ENCODE measurements at places on chromosomes 5 and 9. TPM values are rescaled to one million over a fixed set of nuclear protein-coding genes. Genes with fewer than 3 reads are reported as not detected.

DNA sequence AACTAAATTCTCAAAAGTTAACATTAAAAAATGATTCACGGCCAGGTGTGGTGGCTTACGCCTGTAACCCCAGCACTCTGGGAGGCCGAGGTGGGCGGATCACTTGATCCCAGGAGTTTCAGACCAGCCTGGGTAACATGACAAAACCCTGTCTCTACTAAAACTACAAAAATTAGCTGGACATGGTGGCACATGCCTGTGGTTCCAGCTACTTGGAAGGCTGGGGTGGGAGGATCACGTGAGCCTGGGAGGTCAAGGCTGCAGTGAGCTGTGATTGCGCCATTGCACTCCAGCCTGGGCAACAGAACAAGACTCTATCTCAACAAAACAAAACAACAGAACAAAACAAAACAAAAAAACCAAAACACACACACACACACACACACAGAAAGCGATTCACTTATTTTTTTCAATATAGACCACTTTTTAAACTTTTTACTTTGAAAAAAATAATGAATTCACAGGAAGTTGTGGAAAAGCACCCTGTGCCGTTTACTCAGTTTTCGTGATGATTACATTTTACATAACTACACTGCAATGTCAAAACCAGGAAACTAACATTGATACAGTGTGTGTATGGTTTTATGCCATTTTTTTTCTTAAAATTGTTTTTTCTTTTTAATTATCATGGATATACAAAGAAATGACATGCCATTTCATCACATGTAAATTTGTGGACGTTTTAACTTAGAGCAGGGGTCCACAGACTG, 73.7 kb downstream of the TENT4A start:
- H3K27ac ChIP-seq = no peak overlapping the region
- peaks cover 68% of the 10 kb centered on the region for H3K27me3 ChIP-seq
- H3K4me1 ChIP-seq = peaks cover 9% of the 10 kb centered on the region
- no peak overlapping the region for H3K4me3 ChIP-seq
- H3K36me3 ChIP-seq = peaks cover 5% of the 10 kb centered on the region
- DNase-seq = no peak

DNA sequence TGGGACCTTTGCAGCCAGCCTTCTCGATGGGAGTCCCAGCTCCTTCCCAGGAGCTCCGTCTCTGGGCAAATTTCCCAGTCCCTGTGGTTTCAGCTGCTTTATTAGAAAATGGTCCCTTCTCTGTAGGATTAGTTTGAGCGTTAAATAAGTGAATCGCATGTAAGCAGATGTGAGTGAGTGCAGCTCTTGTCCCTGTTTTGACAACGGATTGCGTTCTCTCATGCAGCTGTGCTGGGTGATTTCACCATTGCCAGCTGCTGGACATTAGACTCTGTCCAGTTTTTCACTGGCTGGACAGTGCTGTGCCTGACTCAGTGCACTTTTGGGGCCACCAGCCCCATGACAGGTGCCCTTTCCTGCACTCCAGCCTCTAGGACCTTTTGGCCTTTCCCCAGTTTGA, 11.6 kb upstream of the CEL start:
- no peaks in the 10 kb centered on the region for H3K4me1 ChIP-seq
- no peak overlapping the region for H3K27ac ChIP-seq
- H3K36me3 ChIP-seq = peaks cover 7% of the 10 kb centered on the region

DNA sequence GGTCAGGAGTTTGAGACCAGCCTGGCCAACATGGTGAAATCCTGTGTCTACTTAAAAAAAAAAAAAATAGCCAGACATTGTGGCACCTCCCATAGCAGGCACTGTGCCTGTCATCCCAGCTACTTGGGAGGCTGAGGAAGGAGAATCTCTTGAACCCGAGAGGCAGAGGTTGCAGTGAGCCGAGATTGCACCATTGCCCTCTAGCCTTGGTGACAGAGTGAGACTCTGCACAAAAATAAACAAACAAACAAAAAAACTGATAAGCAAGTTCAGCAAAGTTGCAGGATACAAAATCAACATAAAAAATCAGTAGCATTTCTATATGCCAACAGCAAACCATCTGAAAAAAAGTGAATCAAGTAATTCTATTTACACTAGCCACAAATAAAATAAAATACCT, 64.8 kb upstream of the TTC23L start:
- H3K4me3 ChIP-seq = no peak overlapping the region
- H3K36me3 ChIP-seq = no peaks in the 10 kb centered on the region
- H3K27me3 ChIP-seq = peaks cover 7% of the 10 kb centered on the region
- DNase-seq = no peak

Gene FRMPD1
- not detected for total RNA-seq

DNA sequence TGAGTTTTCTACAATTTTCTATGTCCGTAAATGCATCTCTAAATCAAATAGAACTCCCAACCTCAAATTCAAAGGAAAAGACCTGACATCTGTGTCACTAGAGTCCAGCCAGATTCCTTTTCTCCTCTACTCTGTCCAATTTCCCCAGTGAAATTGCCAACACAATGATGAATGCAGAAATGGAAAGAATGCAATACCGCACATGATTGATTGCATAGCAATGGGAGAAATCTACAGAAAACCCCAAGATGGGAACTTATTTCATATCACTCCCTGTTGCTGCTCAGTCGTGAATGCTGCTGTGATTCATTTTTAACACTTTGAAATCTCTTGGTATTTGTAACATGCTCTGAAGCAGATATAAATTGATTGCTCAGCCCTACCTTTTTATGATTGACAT, 355.1 kb upstream of the TUSC1 start:
- H3K27ac ChIP-seq = no peak overlapping the region
- no peaks in the 10 kb centered on the region for H3K36me3 ChIP-seq
- H3K4me3 ChIP-seq = no peak overlapping the region
- no peaks in the 10 kb centered on the region for H3K27me3 ChIP-seq

GRCh38 chr9:92175441-92175840, 60.2 kb upstream of the SPTLC1 start:
- no peak overlapping the region for H3K27ac ChIP-seq
- no peak overlapping the region for H3K4me3 ChIP-seq
- H3K36me3 ChIP-seq = no peaks in the 10 kb centered on the region
- H3K4me1 ChIP-seq = peaks cover 10% of the 10 kb centered on the region

Gene LRRC26
- not detected for total RNA-seq

DNA sequence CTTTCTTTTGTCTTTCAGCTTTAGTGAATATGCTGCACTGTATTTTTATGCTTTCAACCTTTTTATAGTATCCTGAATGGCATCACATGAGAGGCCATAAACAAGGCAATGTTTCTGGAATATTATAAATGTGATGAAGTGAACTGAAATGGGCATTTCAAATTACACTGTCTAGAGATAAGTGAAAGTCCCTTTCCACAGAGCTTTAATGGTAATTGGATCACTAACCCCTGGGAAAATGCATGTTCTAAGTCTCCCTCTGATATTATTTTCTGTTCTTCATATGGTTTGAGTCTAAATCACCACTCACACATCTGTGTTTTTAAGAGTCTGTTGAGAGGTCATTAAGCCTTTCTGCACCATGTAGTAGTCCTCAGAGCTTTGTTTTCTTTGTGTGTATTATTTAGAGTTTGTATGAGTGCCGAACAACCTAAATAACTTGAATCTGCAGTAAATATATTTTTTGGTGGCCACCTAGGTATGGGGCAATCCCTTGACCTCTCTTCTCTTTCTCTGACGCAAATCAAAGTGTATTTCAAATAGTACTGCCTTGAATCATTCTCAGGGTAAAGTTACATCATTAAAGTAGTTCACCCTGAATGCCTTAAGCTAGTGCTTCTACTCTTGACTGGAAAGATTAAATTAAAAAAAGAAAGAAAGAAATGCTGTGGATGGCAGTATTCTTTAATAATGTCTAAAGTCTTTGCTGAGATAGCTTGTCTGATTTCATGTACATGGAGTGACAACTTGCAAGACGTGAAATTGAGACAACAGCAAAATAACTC, 1931.0 kb upstream of the CDH6 start:
- no peak overlapping the region for H3K4me3 ChIP-seq
- no peaks in the 10 kb centered on the region for H3K36me3 ChIP-seq
- no peaks in the 10 kb centered on the region for H3K4me1 ChIP-seq

GRCh38 chr9:122095010-122095767, 2.1 kb upstream of the TTLL11 start:
- H3K4me1 ChIP-seq = peaks cover 35% of the 10 kb centered on the region
- DNase-seq = no peak
- peaks cover 30% of the 10 kb centered on the region for H3K27me3 ChIP-seq
- peaks cover 3% of the 10 kb centered on the region for H3K36me3 ChIP-seq
